ENCODE measurements at places on chromosomes 12 and 14.

DNA sequence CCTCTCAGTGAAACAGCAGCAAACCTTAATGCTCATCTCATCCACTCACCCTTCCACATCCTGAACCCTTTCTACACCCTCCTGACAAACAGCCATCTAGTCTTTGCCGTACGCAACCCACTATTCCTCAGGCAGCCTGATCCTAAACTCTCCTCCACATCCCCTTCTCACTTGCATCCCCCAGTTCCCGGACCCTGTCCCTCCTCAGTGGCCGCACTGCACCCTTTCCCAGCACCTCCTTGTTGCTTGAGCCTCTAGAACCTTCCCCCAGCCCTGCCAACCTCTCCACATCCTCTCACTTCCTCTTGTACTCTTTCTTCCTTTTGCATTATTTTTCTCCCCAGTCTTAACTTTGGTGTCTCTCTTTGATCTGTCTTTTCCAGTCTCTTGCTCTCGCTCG is 42.9 kb downstream of the IQSEC3 start:
- DNase-seq, result no peak

GRCh38 chr12:95974358-95974757 is 21.8 kb downstream of the HAL start:
- DNase-seq, result no peak

GRCh38 chr14:91125271-91125660 is 11.4 kb downstream of the DGLUCY start:
- no peak for DNase-seq

DNA sequence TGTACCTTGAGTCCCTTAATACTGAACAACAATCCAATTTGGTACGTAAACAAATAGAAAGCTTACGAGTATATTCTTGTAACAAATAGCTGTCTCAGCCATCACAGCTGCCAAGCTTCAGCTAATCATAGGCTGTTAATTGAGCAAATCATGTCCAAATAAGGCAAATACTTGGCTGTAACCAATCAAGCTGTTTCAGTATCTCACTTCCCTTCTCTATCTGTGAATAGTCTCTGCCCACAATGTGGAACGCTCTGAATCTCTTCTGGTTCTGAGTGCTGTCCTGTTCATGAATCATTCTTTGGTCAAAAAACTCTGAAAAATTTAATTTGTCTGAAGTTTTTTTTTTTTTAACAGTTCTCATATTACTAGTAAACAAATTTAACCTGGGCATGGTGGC is 5.8 kb upstream of the NEMF start:
- DNase-seq, result no peak

DNA sequence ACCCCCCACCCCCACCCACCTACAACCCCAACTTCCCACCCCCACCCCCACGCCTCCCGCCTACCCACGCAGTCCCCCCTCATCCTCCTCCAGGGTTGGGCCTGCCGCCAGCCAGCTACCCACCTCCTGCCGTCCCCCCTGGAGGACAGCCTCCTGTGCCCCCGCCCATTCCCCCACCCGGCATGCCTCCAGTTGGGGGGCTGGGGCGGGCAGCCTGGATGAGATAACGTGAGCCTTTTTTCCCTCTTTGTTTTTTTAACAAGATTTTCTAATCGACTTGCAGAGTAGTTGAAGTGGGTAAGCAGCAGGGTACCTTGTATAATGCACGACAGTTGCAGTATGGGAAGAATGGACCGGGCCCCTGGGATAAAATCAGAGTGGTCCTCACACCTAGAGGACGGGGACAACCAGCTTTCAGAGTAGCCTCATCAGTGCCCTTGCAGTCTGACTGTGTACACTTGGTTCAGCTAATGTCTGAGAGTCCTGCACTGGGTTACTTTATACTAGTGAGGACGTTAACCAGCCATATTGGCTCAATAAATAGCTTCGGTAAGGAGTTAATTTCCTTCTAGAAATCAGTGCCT is 29.4 kb downstream of the CCNK start:
- DNase-seq, result no peak

DNA sequence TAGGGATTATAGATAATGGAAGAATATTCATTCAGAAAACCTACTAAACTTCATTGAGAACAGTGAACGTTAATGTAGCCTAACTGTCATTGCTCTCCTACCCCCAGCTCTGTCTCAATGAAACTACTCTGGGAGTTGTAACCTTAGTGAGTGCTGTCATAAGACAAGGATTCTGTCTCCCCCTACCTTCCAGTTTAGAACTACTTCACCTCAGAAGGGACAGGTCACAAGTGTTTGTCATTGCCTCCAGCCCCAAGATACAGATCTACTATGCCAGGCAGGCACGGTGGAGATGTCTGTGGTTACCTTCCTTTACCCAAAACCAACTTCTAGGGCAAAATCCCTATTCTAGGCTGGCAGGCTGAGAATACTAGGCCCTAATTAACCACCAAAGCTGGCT is 833.1 kb upstream of the SEL1L start:
- no peak for DNase-seq

DNA sequence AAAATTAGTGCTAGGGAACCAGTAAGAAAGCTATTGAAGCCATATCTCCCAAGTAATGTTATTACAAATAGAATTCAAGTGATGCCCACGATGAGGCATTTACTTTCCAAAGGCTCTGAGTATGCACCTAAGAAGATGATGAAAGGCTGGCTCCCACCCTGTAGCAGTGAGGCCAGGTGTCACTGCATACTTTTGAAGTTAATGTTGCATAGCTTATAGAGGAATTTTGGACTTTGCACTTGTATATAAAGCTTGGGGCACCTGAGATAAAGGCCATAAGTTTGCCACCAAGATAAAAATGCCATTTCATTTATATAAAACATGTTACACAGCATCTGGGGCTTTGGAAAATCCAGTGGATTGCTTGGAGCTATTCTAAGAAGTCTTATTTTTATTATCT is 96.2 kb downstream of the PTPRB start:
- no peak for DNase-seq

DNA sequence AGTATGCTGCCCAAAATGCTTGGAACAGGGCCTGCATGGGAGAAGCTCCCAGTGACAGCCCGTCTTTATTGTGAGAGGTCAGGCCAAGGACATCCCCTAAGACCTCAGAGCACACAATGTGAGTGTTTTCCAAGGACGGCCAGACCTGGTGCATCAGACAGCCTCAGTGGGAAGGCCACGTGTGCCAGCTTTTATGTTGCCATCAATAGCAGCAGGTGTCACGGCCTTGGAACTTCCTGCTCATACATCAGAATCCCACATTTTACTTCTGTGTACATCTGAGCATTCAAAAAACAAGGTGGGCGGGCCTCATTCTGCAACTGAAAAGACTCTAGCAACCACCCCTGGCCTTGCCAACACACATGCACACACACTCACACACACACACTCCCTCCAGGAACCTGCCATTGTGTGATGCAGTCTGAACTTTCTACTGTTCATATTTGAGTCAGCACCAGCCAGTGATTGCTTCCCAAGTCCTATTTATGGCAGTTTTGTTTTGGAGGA is 753.1 kb upstream of the TBX3 start:
- DNase-seq, result no peak

GRCh38 chr12:89085421-89085820 is 266.9 kb downstream of the DUSP6 start:
- DNase-seq, result no peak

- DNase-seq, result no peak
These were observed 412 bp upstream of the SNW1 start for GRCh38 chr14:77761205-77761931.

DNA sequence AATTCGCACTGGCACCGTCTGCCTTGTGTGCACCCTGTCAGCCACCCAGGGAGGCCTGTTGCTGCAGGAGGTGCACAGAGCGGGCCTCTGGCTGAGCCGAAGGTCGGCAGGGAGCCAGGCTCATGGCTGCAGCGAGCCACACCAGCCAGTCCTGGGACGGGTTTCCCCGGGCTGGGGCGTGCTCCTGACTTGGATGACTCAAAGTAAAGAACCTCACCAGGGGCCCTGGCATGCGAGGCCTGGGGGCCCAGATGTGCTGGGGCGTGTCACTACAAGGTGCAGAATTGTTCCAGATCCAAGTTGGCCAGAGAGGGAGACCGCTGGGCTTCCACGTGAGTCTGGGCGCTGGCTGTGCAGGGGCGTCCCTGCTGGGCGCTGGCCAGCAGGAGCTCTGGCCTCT is 34.5 kb downstream of the FBRSL1 start:
- DNase-seq, result no peak

GRCh38 chr12:51415931-51416330 is 8.7 kb upstream of the SLC4A8 start:
- DNase-seq, result no peak

- no peak for DNase-seq
These were observed 215.7 kb downstream of the KIF21A start for GRCh38 chr12:39227218-39227617.

DNA sequence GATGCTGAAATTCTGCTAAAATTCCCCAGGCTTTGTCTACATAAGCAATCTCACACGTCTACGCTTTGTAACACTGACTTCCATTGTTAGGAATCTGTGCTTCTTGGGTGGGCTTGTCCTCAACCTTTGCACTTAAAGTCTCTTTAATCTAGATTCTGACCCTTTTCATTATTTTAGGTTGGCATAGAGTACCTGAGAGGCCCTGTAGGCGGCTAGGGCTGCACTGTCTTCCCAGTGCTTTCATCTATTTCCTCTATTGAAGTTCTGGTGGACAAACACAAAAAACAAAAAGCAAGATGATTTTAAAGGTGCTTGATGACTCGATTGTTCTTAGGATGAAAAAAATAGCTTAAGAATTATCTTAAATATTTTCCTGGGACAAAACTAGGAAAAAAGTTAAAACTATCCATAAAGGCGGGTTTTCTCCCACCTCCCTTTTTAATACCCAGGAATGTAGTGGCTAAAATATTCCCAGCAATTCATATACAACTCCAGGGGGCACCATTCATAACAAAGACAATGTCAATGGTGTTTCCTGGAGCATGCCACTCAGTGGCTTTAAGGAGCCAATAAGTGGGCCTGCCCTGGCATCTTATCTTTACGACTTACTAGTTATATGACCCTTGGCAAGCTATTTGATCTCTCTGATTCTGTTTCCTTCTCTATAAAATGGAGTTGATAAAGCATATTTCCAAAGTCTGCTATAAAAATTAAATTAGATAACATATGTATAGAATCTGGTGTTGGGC is 197.5 kb downstream of the STXBP6 start:
- no peak for DNase-seq

DNA sequence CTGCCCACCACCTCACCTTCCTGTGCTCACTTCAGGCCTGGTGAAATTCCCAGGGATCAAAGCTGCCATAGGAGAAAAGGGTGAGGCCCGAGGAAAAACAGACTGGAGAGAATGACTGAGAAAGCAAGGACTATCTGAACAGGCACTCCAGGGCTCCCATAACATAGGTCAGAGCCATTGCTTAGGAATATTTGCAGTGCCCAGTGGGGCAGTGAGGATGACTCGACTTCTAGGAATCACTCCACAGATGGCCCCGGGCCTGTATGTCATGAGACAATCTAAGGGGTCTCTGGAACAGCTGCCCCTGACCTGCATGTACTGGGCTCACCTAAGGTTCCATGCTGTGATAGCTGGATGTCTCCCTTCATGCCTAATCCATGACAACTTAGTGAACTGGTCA is 51.6 kb downstream of the GPHB5 start:
- DNase-seq, result no peak

DNA sequence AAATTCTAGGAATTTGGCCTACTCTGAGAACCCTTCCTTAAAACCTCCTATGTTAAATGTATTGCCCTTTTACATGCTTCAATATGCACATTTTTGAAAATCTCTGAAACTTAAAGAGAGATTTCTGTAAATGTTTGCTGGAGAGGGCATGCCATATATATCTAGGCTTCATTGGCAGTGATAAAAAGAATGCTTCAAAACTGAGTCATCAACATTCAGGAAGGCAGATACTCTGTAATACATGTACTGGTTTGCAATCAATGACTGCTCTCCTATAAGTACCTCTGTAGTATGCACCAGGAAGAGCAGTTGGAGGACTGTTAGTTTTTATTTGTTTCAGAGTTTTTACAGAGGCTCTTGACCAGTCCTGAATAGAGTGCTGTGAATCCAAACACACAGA is 739.9 kb downstream of the SLC16A7 start:
- no peak for DNase-seq

GRCh38 chr12:47843226-47843980 is 23.7 kb upstream of the HDAC7 start:
- no peak for DNase-seq

GRCh38 chr14:37655418-37655817 is 60.0 kb downstream of the TTC6 start:
- no peak for DNase-seq

DNA sequence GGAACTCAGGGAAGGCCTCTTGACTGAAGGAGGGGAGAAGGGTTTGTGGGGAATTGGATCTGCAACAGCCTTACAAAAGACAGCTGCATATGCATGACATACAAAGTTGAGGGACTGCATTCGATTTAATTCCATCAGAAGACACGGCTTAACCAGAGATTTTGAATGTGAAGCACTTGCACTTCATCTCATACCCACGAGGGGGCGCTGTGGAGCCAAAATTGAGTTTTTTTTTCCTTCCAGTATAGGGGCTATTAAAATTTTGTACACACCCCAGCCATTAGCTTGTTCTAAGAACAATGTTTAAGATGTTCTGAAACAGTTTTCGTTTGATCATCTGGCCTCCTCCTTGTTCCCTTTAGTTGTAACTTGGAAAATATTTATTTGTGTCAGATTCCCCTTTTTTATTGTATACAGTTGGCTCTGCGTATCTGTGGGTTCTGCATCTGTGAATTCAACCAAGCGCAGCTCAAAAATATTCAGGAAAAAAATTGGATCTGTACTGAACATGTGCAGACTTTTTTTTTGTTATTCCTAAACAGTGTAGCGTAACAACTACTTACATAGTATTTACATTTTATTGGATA is 1.6 kb downstream of the SUDS3 start:
- peak; percentile 83 for DNase-seq

DNA sequence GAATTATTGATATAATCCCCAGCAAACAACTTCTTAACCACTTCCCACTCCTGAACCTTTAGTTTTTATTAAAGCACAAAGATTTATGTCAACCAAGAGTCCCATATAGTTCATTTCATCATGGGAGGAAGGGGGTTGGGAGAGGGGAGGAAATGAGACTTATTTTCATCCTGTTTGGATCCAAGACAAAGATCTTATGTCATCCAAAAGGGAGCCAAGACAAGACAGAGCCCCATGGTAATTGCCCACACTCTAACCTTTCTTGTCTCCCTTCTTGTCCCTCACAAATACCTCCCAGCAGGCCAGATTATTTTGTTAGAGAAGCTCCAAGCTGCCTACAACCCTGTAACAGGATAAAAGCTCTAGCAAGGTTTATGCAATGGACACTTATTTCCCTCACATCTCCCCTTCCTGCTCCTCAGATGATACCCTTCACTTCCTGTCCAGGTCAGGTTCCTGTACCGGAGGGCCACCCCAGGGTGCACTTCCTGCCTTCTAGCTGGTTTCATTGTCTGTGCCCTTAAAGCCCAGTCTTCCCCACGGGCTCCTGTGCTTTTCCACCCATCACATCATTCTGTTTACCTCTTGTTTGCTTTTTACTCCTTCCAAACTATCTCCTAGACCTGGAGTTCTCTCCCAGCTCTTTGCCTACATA is 123.7 kb upstream of the MDM1 start:
- DNase-seq, result peak; percentile 5

Measured in CD4-positive, alpha-beta T cell treated with Interferon alpha-2 for 1 hour (primary cell).